ENCODE measurements at places on chromosomes 4 and X.

DNA sequence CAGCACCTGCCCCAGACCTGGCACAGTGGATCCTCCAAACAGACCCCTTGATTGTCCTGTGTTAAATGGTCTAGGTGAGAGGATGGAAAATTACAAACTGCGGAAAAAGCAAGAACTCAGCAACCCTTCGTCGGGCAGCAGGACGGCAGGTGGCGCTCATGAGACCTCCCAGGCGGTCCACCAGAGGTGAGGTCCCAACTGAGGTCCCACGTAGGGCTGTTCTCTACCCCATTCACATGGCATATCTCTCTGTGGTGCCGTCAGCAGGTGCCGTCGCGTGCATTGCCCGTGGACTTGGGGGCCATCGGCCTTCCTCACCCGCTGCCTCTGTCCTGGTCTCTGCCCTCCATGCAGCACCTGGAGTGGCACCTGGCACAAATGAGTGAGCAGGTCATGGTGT lies 88.2 kb downstream of the CRMP1 start:
- DNase-seq, result no peak

- no peak for DNase-seq
Measured at GRCh38 chr4:53508446-53508845, 82.8 kb downstream of the LNX1 start.

GRCh38 chr4:68905939-68906779 lies 45.4 kb downstream of the UGT2A3 start:
- no peak for DNase-seq

DNA sequence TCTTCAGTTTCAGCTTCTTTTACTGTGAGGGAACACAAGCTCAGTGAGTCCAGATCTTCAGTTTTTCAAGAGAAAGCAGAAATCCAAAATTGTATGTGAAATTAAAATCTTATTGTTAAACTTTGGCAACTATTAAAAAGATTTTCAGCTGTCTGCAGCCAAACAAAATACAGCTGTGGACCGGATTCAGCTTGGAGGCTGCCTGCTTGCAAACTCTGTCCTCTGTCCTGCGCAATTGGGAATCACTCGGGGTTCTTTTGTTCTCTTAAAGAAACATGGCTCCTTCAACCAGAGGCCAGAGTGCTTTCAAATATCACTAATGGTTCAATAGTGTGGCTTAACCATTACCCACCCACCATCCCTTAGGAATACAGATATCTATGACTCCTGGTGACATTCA lies 201.2 kb downstream of the CHIC2 start:
- no peak for DNase-seq

GRCh38 chr4:13599159-13599558 lies 28.4 kb downstream of the BOD1L1 start:
- DNase-seq, result peak; percentile 25

GRCh38 chr4:142703694-142704309 lies 142.3 kb downstream of the INPP4B start:
- no peak for DNase-seq

- DNase-seq, result no peak
Measured at GRCh38 chr4:179313823-179314222, 1871.6 kb upstream of the AGA start.

- DNase-seq, result no peak
Measured at GRCh38 chr4:107408968-107409367, 311.1 kb downstream of the PAPSS1 start.
